Brain (organoid and tissue), 16 donors: ENCODE measurements at places on chromosomes 7 and 10.

- DNase-seq: peak; percentile 19
Measured at GRCh38 chr7:7857143-7857583, 111.4 kb upstream of the GLCCI1 start.

DNA sequence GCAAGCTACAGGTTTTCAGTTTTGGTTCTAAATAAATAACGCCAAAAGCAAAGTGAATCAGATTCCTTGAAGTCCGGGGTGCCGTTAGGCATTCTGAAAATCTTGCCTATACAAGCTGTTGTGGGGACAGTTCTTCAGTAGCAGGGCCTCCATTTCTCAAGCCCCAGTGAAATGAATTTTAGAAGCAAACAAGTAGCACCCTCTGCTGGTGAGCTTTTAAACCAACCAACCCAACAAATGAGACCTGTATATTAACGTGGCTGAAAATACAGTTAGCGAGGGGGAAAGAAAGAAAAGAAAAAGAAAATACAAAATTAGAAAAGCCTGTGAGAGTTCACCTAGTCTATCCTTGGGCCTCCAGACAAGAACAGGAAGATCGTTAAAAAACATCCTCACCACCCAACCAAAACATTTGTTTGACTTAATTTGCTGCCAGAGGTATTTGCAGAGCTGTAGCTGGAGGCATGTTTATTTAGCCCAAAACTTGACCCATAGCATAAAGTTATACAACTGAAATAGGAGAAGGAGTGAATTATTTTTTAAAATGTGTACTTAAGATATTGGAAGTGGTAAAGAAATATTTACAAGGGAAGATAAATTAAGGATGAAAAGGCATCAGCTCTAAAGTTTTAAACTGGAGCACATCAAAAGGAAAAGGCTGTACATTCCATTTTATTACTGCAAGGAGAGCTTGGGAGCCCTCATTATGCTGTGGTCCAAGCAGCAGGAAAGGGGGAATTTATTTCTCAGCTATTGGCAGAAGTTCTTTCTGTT, 98.9 kb downstream of the DYNC1I1 start:
- peak; percentile 61 for DNase-seq

GRCh38 chr10:112858986-112859651, 90.9 kb upstream of the TCF7L2 start:
- no peak for DNase-seq

DNA sequence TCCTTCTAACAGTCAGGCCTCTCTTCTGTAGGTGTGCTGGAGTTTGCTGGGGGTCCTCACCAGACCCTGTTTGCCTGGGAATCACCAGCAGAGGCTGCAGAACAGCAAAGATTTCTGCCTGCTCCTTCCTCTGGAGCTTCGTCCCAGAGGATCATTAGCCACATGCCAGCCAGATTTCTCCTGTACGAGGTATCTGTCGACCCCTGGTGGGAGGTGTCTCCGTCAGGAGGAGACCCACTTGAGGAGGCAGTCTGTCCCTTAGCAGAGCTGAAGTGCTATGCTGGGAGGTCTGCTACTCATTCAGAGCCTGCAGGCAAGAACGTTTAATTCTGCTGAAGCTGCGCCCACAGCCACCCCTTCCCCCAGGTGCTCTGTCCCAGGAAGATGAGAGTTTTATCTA, 611.1 kb upstream of the COBL start:
- DNase-seq: no peak

GRCh38 chr7:43112459-43112940, at the start of gene HECW1:
Gene HECW1, plus strand, starts transcription at chr7:43112647. Its CDS starts 131,259 bp downstream, at chr7:43243906.
- peak; percentile 91 for DNase-seq

- no peak for DNase-seq
Measured at GRCh38 chr10:106395041-106395749, 769.3 kb downstream of the SORCS1 start.

GRCh38 chr7:140196361-140197217, 19.8 kb upstream of the KDM7A start:
- DNase-seq: no peak

DNA sequence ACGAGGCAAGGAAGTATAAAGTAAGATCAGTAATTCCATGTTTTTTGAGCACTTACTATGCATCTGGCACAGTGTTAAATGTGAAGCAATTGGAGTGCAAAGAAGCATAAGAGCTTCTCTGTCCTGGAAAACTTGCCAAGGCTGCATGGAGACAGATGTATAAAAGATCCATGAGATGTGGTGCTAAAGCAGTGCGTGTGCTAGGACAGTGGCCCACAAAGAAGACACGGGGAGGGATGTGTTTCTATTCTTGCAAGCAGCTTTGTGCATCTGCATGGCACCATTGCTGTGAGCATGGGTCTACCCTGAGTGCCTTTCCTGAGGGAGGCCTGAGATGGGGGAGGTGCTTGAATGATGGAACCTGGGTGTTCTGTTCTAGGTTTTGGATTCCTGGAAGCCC, 5.1 kb upstream of the CDHR3 start:
- peak; percentile 82 for DNase-seq

DNA sequence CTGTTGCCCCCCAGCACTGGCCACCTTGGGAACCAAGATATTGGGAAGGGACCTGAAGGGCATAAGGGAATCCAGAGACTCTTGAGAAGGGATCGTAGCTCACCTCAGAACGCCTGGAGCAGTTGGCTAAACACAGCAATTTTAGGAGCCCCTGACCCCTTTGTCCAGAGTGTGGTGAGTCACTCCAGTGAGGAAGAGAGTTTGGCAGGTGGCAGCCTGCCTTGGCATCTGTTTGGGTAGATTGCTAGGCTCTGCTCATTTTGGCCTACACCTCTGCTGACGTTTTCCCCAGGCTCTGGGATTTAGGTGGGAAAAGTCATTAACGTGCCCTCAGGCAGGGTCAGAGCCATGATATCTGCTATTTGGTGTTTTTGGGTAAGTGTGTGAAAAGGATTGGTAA, 100.6 kb downstream of the GRB10 start:
- no peak for DNase-seq

DNA sequence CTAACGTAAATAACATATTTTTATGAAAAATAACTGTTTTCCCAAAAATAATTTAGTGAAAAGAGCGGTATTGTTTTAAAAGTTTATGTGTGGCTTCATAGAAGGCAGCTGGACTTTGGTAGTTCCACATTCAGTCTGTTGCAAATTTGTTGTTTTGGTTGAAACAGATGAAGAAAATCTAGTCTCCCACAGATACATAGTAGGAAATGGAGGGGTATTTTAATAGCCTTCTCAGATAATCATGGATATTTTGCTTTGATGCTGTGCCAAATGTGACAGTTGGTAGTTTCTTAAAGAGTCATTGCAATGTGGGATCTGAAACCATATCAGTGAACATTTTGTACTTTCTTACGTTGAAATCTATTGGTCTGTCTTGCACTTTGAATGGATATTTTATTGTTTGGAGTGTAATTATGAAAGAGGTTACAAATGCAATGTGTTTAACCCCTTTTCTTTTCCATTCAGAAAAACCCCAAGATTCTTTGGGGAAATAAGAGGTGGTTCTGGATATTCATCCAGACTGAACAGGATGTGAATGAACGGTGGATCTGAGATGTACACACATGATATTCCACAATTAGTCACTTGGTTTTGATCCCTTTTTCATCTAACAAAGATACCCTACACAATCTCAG, 10.4 kb downstream of the ZNF365 start:
- DNase-seq: peak; percentile 32

- no peak for DNase-seq
Measured at GRCh38 chr7:142110638-142111037, 880 bp upstream of the MGAM2 start.

- no peak for DNase-seq
Measured at GRCh38 chr7:111558991-111559390, 3.3 kb downstream of the IMMP2L start.

DNA sequence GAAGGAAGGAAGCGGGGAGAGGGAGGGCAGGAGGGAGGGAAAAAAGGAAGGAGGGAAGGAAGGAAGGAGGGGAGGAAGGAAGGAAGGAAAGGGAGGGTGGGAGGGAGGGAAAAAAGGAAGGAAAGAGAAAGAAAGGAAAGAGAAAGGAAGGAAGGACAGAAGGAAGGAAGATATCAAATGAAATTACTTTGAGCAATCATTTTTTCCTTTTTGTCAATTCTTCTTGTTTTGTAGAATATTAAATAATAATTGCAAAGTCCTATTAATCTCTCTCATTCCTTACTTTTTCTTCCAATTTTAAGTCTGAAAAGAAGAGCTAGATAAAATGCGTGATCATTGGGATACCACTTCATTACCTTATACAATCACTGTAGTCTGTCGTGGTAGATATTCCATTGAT, 117.5 kb downstream of the PLXDC2 start:
- no peak for DNase-seq

GRCh38 chr7:1667566-1668395, 2.3 kb upstream of the ELFN1 start:
- peak; percentile 50 for DNase-seq

- no peak for DNase-seq
Measured at GRCh38 chr10:127485153-127485857, 63.8 kb upstream of the NPS start.

DNA sequence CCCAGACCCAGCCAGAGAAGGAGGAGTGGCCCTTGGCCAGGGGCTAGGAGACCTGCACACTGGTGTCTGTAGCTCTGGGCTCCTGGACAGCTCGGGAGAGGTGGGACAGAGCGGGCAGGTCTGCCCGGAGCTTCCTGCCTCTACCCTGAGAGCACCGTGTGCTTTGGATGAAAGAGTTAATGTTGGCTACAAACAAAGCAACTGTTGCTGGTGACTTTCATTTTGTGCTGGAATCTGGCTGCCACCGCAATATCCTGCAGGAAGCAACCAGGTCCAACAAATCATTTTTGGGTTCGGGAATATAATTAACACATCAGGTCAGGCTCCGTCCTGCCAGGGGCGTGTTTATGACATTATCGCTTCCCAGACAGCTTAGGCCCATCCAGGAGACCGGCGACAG, 441.8 kb upstream of the MKI67 start:
- DNase-seq: no peak

DNA sequence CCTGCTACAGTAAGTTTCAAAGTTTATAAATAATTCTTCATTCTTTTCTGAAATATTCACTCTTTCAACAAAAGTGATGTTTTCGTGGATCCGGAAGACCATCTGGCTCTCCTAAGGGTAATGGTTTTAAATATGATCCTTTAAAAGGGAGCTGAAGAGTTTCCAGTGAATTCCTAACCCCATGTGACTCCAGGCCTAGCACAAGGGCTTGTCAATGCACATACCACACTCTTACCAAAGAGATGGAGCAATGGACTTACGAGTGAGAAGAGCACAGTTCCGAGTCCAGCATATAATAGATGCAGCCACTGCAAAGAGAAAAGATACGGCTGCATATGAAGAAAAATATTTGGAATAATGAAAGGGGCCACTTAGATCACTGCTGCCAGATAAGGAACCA, 32.1 kb upstream of the GATAD1 start:
- DNase-seq: no peak

DNA sequence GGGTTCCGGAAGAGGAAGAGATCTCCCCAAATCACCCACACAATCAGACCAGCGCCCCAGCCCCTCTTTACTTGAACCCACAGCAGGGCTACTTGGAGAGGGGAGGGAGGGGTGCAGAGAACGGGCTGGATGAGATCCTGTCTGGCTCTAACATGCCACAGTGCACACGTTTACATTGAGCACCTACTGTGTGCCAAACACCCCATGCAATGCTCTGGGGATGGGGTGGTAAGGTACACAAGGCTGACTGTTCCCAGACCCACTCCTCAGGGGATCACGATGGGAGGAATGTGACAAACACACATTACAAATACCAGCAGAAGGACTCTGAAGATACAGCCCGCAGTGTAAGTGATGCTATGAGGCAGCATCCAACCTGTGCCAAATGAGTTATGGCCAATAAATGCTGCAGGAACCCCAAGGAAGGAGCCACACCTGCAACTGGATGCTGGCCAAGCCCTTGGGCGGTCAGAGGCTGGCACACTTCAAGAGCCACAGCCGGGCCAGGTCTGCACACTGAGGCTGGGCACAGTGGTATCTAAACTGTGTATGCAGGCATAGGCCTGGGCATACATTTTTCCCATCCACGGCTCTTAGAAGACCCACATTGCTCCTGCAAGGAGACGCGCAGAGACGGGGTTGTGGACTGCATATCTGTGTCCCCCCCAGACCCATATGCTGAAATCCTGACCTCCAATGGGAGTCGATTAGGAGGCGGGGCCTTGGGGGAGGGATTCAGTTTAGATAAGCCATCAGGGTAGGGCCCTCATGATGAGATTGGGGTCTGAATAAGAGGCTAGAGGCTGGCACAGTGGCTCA, 6.4 kb downstream of the SPOCK2 start:
- DNase-seq: no peak

DNA sequence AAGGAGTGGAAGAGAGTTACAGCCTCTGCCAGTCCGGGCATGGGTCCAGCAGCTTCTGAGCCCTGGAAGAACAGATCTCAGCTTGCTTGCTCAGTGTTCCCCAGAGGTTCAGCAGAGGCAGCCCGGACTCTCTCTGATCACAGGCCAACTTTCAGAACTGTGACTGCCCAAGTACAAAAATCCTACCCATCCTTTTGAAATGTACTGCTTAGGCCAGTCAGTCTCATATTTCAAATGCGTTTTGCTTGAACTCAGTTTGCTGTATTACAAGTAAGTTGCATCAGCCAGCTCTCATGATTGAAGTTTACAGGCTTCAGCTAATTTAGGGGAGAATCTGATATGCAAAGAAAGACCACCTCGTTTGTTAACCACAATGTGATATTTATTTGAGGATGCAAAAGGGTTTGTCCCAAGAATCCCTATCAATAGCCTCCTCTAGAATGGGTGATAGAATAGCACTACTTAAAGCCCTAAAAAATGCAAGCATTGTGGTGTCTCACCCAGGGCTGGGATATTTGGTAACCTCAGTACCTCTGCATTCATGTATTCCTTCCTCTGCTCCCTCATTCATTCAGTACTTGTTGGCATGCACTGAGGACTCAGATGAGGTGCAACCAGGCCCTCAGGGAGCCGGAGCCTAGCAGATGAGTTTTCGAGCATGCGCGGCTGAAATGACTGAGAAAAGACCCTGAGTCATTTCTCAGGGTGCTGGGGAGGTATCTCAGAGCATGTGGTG, 7.0 kb downstream of the AIMP2 start:
- peak; percentile 45 for DNase-seq

DNA sequence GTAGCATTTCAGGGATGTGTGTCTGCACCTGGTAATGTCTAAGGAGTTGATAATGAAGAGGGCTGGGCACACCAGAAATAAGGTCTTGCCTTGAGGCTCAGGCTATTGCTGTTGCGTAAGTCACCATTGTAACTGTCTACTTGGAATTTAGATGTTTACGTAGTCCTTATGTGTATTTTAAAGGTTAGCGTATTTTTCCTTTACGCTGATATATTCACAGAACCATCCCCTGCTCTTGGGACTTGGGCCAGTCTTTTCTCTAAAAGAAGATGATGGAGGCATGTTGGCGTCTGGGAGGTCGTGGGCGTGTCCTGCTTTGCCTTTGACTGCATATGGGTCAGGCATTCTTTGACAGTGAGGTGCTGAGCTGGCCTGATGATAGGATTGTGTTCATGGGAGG, 14.7 kb downstream of the WDR37 start:
- no peak for DNase-seq
